Activated CD4-positive, alpha-beta T cell treated with anti-CD3 and anti-CD28 coated beads, Interleukin-2, amount 10 ng/mL, durations not matched to agents 7 days and 5 days (primary cell): ENCODE measurements at places on chromosomes 12 and 14.

GRCh38 chr14:39416072-39416471 is 16.2 kb downstream of the FBXO33 start:
- peaks cover 2% of the 10 kb centered on the region for H3K4me1 ChIP-seq
- peaks cover 59% of the 10 kb centered on the region for H3K36me3 ChIP-seq
- no peak for DNase-seq
- H3K27me3 ChIP-seq, result no peaks in the 10 kb centered on the region
- H3K4me3 ChIP-seq, result no peak overlapping the region
- H3K27ac ChIP-seq, result no peak overlapping the region

- H3K36me3 ChIP-seq, result no peaks in the 10 kb centered on the region
- peaks cover 27% of the 10 kb centered on the region for H3K27me3 ChIP-seq
- H3K4me1 ChIP-seq, result peaks cover 12% of the 10 kb centered on the region
- H3K4me3 ChIP-seq, result no peak overlapping the region
- H3K27ac ChIP-seq, result no peak overlapping the region
- no peak for DNase-seq
Measured at GRCh38 chr12:131832321-131833231, 4.4 kb downstream of the MMP17 start.

GRCh38 chr12:89936631-89937030 is 228.0 kb upstream of the ATP2B1 start:
- no peak for DNase-seq
- no peak overlapping the region for H3K4me3 ChIP-seq
- no peak overlapping the region for H3K27ac ChIP-seq
- H3K27me3 ChIP-seq, result no peaks in the 10 kb centered on the region

GRCh38 chr12:96720363-96720705 is 186.7 kb upstream of the NEDD1 start:
- no peaks in the 10 kb centered on the region for H3K36me3 ChIP-seq
- H3K27me3 ChIP-seq, result no peaks in the 10 kb centered on the region
- peak overlapping the region; percentile 98 for H3K27ac ChIP-seq
- DNase-seq, result peak; percentile 25
- H3K4me1 ChIP-seq, result peaks cover 22% of the 10 kb centered on the region

DNA sequence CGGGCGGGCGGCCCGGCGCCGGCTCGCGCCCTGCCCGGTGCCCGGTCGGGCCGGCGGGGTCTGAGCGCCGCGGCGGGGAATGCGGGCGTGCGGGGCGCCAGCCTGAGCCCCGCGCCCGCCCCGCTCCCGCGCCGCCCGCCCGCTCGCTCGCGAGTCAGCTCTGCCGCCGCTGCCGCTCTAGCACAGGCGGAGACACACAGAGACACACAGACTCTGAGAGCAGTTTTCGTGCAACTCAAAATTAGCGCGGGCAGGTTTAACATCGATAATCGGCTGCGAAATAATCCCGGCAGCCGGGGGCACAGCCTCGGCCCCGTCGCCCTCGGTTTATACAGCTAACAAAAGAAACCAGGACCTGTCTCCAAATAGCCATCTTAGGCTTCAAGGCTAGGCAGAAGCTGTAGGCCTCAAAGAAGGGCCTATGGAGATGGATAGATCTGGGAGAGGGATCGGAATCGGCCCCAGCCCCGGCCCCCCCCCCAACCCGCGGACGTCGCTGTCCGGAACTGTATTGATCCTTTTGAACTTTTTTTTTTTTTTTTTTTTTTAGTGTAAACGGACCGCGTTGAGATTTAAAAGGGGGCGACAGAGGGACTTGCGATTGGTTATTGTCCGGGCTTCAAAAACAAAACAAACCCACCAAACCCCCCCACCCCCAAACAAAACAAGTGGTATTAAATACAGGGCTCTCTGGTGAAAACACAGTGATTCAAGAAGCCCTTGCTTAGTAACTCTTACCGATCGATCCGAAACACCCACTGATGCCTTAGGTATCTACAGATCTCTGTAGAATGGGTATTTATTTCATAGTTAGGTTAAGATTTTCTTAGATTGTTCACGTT is 1.1 kb downstream of the ARID2 start:
- H3K36me3 ChIP-seq, result peaks cover 42% of the 10 kb centered on the region
- H3K4me3 ChIP-seq, result peak overlapping the region; percentile 100
- peak; percentile 73 for DNase-seq
- H3K27ac ChIP-seq, result peak overlapping the region; percentile 99
- H3K27me3 ChIP-seq, result no peaks in the 10 kb centered on the region

DNA sequence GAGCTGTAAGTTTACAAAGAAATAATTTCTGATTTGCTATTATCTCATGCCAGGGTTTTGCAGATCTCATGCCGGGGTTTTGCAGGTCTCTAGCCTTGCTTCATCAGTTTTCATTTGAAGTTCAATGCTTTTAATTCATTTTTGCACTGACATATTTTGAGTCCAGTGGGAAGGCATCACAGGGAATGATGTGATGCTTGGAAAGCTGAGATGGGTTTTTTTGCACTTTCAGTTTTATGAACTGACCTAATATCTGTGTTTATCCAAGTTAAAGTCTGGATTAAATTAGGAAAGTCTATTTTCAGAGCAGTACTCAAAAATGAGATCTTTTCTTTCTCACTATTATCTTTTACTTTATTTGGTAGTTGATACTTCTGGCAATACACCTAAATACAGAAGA is 23.6 kb upstream of the REP15 start:
- no peaks in the 10 kb centered on the region for H3K27me3 ChIP-seq
- peaks cover under 1% of the 10 kb centered on the region for H3K4me1 ChIP-seq
- H3K27ac ChIP-seq, result no peak overlapping the region
- H3K36me3 ChIP-seq, result no peaks in the 10 kb centered on the region
- no peak overlapping the region for H3K4me3 ChIP-seq
- no peak for DNase-seq

DNA sequence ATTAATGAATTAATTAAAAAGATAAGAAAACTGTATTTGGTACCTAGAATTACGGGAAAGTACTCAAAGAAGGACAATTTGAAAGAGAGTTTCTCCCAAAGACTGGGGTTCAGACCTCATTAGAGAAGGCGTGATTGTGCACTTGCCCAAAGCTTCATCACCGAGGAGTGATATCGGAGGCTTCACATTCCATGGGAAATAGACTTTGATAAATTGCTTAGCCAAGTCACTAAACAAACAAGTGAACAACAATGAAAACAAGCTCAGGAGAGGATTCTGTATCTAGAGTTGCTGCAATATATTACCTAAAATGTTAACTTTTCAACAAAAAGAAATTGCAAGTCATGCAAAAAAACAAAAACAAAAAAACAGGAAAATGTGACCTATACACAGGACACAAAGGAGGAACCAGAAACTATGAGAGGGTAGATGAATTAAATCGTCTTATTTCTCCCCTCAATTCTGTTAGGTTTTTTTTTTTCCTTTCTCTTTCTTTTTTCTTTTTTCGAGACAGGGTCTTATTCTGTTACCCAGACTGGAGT is 3.4 kb downstream of the SPATA7 start:
- H3K36me3 ChIP-seq, result no peaks in the 10 kb centered on the region
- peaks cover 3% of the 10 kb centered on the region for H3K27me3 ChIP-seq
- no peak overlapping the region for H3K27ac ChIP-seq
- no peak overlapping the region for H3K4me3 ChIP-seq
- DNase-seq, result no peak
- H3K4me1 ChIP-seq, result peaks cover 20% of the 10 kb centered on the region

- peaks cover 5% of the 10 kb centered on the region for H3K36me3 ChIP-seq
- no peak overlapping the region for H3K4me3 ChIP-seq
- no peak overlapping the region for H3K27ac ChIP-seq
Measured at GRCh38 chr14:37600880-37601741, 5.7 kb downstream of the TTC6 start.

DNA sequence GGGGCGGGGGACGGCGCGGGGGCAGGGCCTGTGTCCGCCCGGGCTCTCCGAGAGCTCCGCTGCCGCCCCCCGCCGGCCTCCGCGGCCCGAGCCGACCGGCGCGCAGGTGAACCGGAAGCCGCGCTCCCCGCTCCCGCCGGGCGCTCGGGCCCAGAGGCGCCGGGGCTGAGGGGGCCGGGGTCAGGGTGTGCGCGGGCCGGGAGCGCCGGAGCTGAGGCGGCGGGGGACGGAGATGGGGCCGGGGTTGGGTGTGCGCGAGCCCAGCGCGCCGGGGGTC is 431 bp downstream of the HIP1R start:
- H3K27me3 ChIP-seq, result peaks cover 18% of the 10 kb centered on the region
- no peak overlapping the region for H3K27ac ChIP-seq
- peaks cover 29% of the 10 kb centered on the region for H3K4me1 ChIP-seq
- peak; percentile 15 for DNase-seq
- peaks cover 9% of the 10 kb centered on the region for H3K36me3 ChIP-seq

- H3K36me3 ChIP-seq, result peaks cover 9% of the 10 kb centered on the region
- no peak for DNase-seq
- H3K27me3 ChIP-seq, result peaks cover 8% of the 10 kb centered on the region
- H3K27ac ChIP-seq, result peak overlapping the region; percentile 71
- peak overlapping the region; percentile 59 for H3K4me3 ChIP-seq
Measured at GRCh38 chr14:104687601-104688504, 1.6 kb upstream of the INF2 start.

GRCh38 chr12:44842669-44843068 is 33.4 kb downstream of the NELL2 start:
- no peaks in the 10 kb centered on the region for H3K27me3 ChIP-seq
- H3K36me3 ChIP-seq, result peaks cover 18% of the 10 kb centered on the region
- no peak for DNase-seq
- H3K4me1 ChIP-seq, result peaks cover 79% of the 10 kb centered on the region

- no peak for DNase-seq
- H3K27ac ChIP-seq, result peak overlapping the region; percentile 98
- peaks cover 58% of the 10 kb centered on the region for H3K36me3 ChIP-seq
- H3K4me1 ChIP-seq, result peaks cover 70% of the 10 kb centered on the region
- H3K27me3 ChIP-seq, result no peaks in the 10 kb centered on the region
Measured at GRCh38 chr12:6535960-6536847, 1.9 kb downstream of the GAPDH start.

DNA sequence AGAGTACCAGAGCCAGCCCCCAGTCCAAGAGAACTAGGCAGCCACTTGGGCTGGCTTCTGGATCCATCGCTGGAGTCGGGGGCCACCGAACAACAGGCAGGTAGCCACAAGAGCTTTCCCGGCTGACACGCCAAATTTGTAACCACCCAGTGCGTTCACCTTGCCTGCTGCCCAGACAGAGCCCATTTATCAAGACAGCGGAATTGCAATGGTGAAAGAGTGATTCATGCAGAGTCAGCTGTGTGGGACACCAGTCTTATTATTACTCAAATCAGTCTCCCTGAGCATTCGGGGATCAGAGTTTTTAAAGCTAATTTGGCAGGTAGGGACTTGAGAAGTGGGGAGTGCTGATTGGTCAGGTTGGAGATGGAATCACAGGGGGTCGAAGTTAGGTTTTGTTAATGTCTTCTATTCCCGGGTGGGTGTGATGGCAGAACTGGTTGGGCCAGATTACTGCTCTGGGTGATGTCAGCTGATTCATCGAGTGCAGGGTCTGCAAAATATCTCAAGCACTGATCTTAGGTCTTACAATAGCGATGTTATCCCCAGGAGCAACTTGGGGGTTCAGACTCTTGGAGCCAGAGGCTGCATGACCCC is 64.3 kb downstream of the PDE6H start:
- no peaks in the 10 kb centered on the region for H3K36me3 ChIP-seq
- H3K27me3 ChIP-seq, result no peaks in the 10 kb centered on the region
- no peak for DNase-seq

DNA sequence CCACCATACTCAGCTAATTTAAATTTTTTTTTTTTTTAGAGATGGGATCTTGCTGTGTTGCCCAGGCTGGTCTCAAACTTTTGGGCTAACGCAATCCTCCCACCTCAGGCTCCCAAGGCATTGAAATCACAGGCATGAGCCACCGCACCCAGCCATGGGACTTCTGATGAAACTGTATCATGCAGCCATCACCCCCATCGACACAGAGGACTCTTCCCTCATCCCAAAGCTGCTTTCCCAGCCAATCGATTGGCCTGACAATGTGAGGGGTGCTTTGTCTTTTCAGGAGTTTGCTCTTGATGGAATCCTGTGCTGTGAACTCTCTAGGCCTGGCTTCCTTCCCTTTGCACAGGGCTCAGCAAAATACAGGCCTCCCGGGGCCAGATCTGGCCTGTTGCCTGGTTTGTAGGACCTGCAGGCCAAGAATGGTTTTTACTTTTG is 59.6 kb upstream of the NCOR2 start:
- no peaks in the 10 kb centered on the region for H3K27me3 ChIP-seq

DNA sequence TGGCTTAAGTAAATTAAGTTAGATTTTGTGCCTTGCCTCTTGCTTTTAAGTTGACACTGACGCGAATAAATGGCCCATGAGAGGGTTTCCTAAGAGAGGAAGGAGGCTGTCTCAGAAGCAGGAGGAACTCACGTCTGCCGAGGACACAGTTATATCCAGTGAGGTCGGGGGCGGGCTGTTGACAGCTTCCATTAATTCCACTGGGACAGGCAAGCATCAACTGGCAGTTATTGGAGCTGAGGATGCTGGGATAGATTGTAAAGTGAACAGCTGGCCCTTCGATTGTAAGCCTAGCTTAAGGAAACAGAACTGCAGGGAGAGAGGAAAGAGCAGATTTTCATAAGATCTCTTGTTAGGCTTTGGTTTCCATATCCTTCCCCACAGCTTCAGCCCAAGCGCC is 399.2 kb downstream of the IPO8 start:
- no peaks in the 10 kb centered on the region for H3K4me1 ChIP-seq
- H3K36me3 ChIP-seq, result no peaks in the 10 kb centered on the region
- H3K27me3 ChIP-seq, result no peaks in the 10 kb centered on the region
- DNase-seq, result no peak
- H3K4me3 ChIP-seq, result no peak overlapping the region

- DNase-seq, result no peak
- peak overlapping the region; percentile 4 for H3K4me3 ChIP-seq
- H3K27me3 ChIP-seq, result peaks cover 11% of the 10 kb centered on the region
Measured at GRCh38 chr14:61649283-61649682, 46.0 kb upstream of the HIF1A start.
